ENCODE measurements at places on chromosomes 5 and 9. TPM values are rescaled to one million over a fixed set of nuclear protein-coding genes. Genes with fewer than 3 reads are reported as not detected.

The HAVCR1 gene
- total RNA-seq = 27.7 TPM

The ACSL6 gene
- total RNA-seq = 0.93 TPM

The RNF180 gene
- total RNA-seq = 1.2 TPM

GRCh38 chr9:111838439-111838838, 43.7 kb upstream of the SHOC1 start:
- DNase-seq = no peak
